ENCODE measurements at places on chromosomes 1 and 21. TPM values are rescaled to one million over a fixed set of nuclear protein-coding genes. Genes with fewer than 3 reads are reported as not detected.

- no peak for DNase-seq
- H3K36me3 ChIP-seq: no peaks in the 10 kb centered on the region
- no peak overlapping the region for H3K4me3 ChIP-seq
- H3K27ac ChIP-seq: no peak overlapping the region
Measured at GRCh38 chr1:75198761-75199160, 64.6 kb downstream of the LHX8 start.

- H3K27ac ChIP-seq: peak overlapping the region; percentile 83
- H3K36me3 ChIP-seq: no peaks in the 10 kb centered on the region
- H3K27me3 ChIP-seq: no peaks in the 10 kb centered on the region
- peak; percentile 19 for DNase-seq
Measured at GRCh38 chr1:1013922-1014648, 788 bp downstream of the ISG15 start.

- no peak overlapping the region for H3K4me3 ChIP-seq
- no peaks in the 10 kb centered on the region for H3K36me3 ChIP-seq
- peaks cover 30% of the 10 kb centered on the region for H3K4me1 ChIP-seq
- H3K27ac ChIP-seq: no peak overlapping the region
- no peaks in the 10 kb centered on the region for H3K27me3 ChIP-seq
Measured at GRCh38 chr1:112638110-112638428, 18.4 kb downstream of the CAPZA1 start.

DNA sequence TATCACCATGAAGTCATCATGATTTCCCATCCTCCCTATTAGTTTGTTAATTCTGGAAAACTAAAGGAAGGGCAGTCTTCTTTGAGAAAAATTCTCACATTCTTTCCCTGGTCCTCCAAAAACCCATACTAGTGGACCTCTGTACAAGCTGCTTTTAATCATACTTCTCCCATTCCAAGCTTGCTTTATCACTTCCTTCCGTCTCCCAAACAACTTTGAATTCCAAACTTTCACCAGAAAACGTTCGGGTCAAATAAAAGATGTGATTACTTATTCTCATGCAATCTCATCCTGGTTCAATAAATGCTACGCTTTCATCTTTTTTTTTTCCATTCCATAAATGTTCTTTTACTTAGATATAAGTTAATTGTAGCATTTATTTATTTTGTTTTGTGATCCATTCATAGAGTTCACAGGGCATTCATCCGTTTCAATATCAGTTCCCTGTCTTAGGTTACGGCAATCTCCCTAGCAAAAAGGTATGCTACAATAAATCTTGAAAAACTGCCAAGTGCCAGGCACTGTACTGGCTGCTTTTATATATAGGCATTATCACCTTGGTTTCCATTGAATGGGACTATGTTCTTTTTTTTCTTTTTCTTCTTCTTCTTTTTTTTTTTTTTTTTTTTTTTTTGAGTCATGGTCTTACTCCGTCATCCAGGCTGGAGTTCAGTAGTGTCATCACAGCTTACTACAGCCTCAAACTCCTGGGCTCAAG, 100.2 kb upstream of the GREM2 start:
- DNase-seq: no peak
- H3K27me3 ChIP-seq: no peaks in the 10 kb centered on the region
- H3K36me3 ChIP-seq: no peaks in the 10 kb centered on the region
- no peaks in the 10 kb centered on the region for H3K4me1 ChIP-seq
- H3K27ac ChIP-seq: no peak overlapping the region

BGLAP gene
- total RNA-seq: 1.5 TPM

DNA sequence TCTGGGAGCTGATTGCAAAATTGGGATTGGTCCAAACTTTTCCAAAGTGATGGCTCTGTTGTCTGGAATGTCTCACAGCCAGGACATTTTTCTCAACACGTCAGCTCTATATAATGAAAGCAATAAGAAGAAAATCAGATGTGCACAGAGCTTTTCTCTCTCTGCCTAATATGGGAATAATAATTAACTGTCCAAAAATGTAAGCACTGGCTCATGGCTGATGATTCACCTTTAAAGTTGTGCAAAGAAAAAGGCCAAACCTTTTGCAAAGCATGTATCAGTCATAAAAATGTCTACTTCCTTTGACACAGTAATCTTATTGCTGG, 30.4 kb downstream of the ZNF281 start:
- H3K27ac ChIP-seq: no peak overlapping the region
- H3K27me3 ChIP-seq: no peaks in the 10 kb centered on the region
- no peak for DNase-seq
- no peaks in the 10 kb centered on the region for H3K4me1 ChIP-seq

KRTAP23-1 gene
- not detected for total RNA-seq

DNASE2B gene
- total RNA-seq: not detected

LCE3E gene
- not detected for total RNA-seq

- H3K4me1 ChIP-seq: peaks cover 11% of the 10 kb centered on the region
- H3K4me3 ChIP-seq: peak overlapping the region; percentile 51
- H3K27ac ChIP-seq: no peak overlapping the region
- no peaks in the 10 kb centered on the region for H3K36me3 ChIP-seq
- no peaks in the 10 kb centered on the region for H3K27me3 ChIP-seq
Measured at GRCh38 chr1:241627453-241628259, 12.5 kb downstream of the CHML start.

GRCh38 chr1:32060914-32061313, 11.8 kb upstream of the TMEM39B start:
- H3K36me3 ChIP-seq: peaks cover 33% of the 10 kb centered on the region

DNA sequence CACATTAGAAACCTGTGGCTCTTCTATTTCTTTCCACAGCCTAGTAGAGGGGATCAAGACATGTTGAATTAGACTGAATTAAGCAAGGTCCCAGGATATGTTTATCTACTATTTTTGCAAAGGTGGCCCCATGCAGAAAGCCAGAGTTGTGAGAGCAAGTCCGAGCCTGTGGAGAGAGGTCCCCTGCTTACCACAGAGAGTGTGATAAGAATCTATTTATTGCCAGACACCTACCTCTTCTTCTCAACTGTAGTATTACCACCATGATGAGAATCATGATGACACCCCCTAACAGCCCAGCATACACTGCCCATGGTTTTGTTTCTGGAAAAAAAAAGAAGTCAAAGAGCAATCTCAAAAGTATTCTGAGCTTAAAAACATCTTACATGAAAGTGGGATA, 23.0 kb downstream of the SLAMF1 start:
- no peak overlapping the region for H3K4me3 ChIP-seq
- H3K4me1 ChIP-seq: peaks cover 79% of the 10 kb centered on the region
- no peaks in the 10 kb centered on the region for H3K27me3 ChIP-seq
- no peak overlapping the region for H3K27ac ChIP-seq
- peaks cover 9% of the 10 kb centered on the region for H3K36me3 ChIP-seq
- DNase-seq: no peak

ZYG11A gene
- total RNA-seq: 0.04 TPM

- H3K27me3 ChIP-seq: peaks cover 8% of the 10 kb centered on the region
- H3K27ac ChIP-seq: no peak overlapping the region
- no peak overlapping the region for H3K4me3 ChIP-seq
Measured at GRCh38 chr1:241422470-241422869, 65.5 kb upstream of the RGS7 start.

GRCh38 chr21:38325216-38325615, 68.4 kb downstream of the KCNJ15 start:
- no peak overlapping the region for H3K27ac ChIP-seq
- no peaks in the 10 kb centered on the region for H3K36me3 ChIP-seq
- H3K4me1 ChIP-seq: peaks cover 21% of the 10 kb centered on the region
- DNase-seq: no peak
- no peak overlapping the region for H3K4me3 ChIP-seq
- no peaks in the 10 kb centered on the region for H3K27me3 ChIP-seq

TCP10L gene
- total RNA-seq: not detected

DNA sequence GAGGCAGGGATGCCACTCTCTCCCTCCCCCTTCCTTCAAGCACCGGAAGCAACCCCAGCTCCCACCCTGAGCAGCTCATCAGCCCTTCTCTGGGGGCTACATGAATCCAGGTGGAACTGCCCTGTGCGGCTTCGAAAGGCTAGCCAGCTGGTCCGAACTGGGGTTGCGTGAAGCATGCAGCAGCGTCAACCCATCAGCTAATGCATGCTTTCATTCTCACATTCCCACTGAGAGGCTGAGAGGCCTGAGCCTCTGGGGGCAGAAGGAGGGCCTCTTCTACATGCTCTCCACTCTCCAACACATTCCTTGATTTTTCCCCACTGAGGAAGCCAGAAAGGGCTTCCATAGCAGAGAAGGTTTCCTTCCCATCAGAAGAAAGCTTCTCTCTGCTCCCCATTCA, 5.6 kb downstream of the RXRG start:
- H3K27me3 ChIP-seq: peaks cover 7% of the 10 kb centered on the region
- H3K27ac ChIP-seq: no peak overlapping the region
- no peak overlapping the region for H3K4me3 ChIP-seq
- no peak for DNase-seq

GRCh38 chr1:156894711-156895454, 1.4 kb downstream of the PEAR1 start:
- no peak overlapping the region for H3K4me3 ChIP-seq
- no peaks in the 10 kb centered on the region for H3K36me3 ChIP-seq
- H3K4me1 ChIP-seq: peaks cover 21% of the 10 kb centered on the region
- DNase-seq: no peak
- peaks cover 3% of the 10 kb centered on the region for H3K27me3 ChIP-seq
- peak overlapping the region; percentile 38 for H3K27ac ChIP-seq

- H3K4me3 ChIP-seq: no peak overlapping the region
- no peak overlapping the region for H3K27ac ChIP-seq
- H3K27me3 ChIP-seq: no peaks in the 10 kb centered on the region
Measured at GRCh38 chr21:38842079-38842478, 36.4 kb downstream of the ETS2 start.

Data from CD8-positive, alpha-beta memory T cell (primary cell).